ENCODE measurements at places on chromosomes 12 and 14. TPM values are rescaled to one million over a fixed set of nuclear protein-coding genes. Genes with fewer than 3 reads are reported as not detected.

Gene TMEM120B
- total RNA-seq, result 11.0 TPM

Gene SLC4A8
- 1.4 TPM for total RNA-seq

DNA sequence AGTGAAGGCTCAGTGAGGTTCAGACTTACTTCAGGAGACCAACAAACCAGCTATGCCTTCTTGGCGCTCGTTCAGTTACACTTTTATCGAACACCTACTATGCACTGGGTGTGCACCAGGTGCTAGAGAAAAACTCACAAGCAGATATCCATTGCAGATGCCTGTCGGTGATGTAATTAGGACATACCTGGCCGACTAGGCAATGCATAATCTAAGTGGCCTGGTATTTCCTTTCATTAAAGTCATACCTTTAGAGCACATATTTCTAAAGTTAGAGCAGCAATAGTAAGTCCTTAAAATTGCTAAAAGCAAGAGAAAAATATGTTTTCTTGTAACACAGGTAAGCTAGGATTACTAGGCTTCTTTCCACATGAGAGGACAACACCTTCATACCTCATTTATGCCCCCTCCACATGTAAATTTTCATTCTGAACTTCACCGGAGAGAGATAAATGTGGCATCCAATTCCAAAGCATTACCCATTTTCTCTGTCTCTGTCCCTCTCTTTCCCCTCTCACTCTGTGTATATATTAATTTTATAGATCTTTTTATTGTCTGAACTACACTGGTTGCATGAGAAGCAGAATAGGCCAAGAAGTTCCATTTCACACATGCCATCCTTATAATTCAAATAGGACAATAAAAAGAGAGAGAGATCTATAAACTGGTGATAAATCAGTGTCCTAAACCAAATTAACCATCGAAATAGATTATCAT is 242.2 kb downstream of the SPTSSA start:
- no peak for DNase-seq

GRCh38 chr12:128399253-128399652 is 132.3 kb downstream of the TMEM132C start:
- no peak for DNase-seq

- no peak for DNase-seq
These were observed 229.6 kb upstream of the NOS1 start for GRCh38 chr12:117590999-117591398.

- DNase-seq, result no peak
These were observed 8.9 kb downstream of the FANCM start for GRCh38 chr14:45144658-45145057.
